ENCODE measurements at places on chromosomes 4 and X.

DNA sequence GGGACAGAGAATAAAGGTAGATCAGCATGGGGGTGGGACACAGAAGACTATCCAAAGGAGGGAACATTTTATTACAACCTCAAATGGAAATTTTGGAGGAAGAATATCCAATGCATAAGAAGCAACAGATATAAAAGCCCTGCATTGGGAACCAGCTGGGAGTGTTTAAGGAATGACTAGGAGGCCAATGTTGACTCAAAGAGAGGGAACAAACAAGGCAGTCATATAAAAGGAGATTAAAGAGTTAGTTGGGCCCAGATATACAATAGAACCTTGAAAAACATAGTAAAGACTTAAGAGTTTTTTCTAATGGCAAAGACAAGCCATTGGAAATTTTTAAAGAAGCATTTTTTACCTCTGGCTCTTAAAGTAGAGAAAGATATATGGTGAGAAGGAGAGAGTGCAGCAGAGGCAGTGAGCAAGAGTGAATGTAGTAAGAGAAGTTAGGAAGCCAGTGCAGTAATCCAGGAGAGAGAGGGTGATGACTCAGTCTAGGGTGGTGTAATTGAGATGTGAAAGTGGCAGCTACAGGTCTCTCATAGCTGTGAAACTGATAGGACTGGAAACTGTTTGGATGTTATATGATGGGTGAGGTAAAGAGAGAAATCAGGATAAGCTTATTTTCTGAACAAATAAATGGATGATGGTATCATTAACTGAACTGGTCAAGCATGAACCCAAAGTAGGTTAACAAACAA lies 182.2 kb upstream of the ATOH1 start:
- DNase-seq = no peak

DNA sequence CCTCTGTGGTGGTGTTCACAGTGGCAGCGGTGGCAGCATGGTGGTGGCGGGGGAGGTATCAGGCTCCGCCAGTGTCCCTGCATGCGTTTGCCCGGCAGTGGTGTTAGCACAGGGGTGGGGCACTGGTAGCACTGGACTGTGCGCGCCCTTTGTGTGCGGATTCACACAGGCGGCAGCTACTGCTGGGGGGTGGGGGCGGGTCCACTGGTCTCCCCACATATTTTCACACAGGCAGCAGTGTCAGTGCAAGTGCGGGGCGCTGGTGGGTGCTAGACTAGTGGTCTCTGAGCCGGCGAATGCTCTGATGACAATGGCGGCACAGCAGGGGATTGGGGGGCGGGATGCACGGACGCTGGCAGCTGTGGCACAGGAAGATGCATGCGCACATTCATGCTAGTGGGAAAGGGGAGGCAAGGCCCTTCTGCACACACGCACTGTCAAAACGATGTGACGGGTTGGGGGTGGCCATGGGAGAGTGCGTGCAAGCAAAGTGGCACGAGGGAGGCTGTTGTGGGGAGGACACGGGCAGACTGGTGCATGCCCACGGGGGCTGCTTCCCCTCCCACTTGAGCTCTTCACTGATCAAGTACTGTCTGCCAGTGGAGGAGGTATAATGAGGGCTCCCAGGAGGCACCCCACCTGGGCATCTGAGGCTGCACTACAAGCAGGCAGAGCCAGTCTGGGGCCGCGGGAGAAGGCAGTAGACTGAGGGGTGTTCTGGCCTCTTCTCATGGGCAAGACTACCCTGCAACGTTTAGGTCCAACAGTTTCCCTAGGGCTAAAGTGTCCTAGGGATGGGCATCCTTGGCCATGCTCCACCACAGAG lies 53.0 kb downstream of the POF1B start:
- peak; percentile 50 for DNase-seq

DNA sequence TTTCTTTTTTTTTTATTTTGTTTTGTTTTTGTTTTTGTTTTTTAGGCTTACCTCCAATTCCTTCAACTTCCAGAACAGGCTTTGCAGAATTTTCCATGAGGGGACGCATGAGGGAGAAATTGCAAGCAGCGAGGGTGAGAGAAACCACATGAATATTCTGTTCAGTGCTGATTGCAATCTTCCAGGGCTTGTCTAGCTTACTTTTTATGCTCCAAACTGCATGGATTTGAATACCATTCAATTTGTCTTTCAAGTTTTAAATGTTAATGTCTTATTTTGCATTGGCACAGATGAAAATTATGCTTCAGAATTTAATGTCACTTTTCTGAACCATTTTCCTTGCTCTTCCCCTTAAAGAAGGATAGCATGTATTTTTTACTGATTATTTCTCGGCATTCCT lies 32.7 kb downstream of the CC2D2A start:
- DNase-seq = no peak

GRCh38 chr4:138200236-138200590 lies 41.9 kb downstream of the SLC7A11 start:
- DNase-seq = no peak

GRCh38 chr4:25113915-25114904 lies 46.0 kb downstream of the SEPSECS start:
- DNase-seq = no peak

- DNase-seq = no peak
Measured at GRCh38 chr4:111108153-111108552, 485.3 kb upstream of the PITX2 start.

GRCh38 chr4:47373174-47373573 lies 90.3 kb downstream of the COMMD8 start:
- no peak for DNase-seq

DNA sequence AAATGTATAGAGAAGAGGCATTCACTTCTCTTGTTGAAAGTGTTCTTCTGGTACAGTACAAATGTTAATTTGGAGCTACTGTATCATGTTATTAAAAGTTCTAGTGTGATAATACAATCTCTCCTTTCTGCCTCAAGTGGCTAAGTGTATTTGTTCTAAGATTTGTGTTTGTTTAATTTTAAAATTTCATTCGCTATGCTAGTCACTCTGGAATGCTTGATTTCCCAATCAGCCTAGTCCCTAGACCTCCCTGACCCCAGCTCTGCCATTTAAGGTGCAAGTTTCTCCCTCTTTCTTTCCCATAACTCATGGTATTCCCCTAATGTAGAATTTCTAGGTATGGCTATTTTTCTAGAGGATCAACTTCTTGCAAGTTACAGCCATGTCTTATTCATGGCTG lies 817.4 kb downstream of the STIM2 start:
- DNase-seq = no peak

GRCh38 chr4:8938623-8939022 lies 67.0 kb upstream of the HMX1 start:
- no peak for DNase-seq

GRCh38 chr4:7202411-7202810 lies 10.1 kb downstream of the SORCS2 start:
- peak; percentile 2 for DNase-seq

GRCh38 chr4:21728304-21728703 lies 220.3 kb downstream of the KCNIP4 start:
- DNase-seq = no peak

GRCh38 chr4:26060286-26060685 lies 146.3 kb downstream of the SMIM20 start:
- no peak for DNase-seq

GRCh38 chr4:138728566-138728965 lies 287.0 kb upstream of the NOCT start:
- DNase-seq = no peak

- DNase-seq = no peak
Measured at GRCh38 chr4:137361756-137362470, 170.4 kb downstream of the PCDH18 start.

DNA sequence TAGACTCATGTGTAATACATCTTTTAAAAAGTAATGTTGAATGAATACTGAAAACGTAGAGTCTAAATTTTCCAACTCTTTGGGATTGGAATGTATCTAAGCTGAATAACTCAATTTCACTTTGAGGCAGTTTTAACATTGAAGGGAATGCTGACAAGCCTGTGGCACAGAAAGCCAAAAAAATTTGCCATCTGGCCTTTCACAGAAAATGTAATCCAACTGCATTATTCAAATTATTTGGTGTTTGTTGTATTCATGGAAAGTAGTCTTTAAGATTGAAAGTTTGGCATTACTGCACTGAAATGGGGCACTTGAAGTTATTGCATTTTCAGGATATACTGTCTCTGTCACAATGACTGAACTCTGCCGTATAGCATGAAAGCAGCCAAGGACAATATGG lies 186.9 kb downstream of the FRMPD4 start:
- DNase-seq = no peak

GRCh38 chr4:17713779-17714178 lies 67.6 kb downstream of the FAM184B start:
- no peak for DNase-seq

DNA sequence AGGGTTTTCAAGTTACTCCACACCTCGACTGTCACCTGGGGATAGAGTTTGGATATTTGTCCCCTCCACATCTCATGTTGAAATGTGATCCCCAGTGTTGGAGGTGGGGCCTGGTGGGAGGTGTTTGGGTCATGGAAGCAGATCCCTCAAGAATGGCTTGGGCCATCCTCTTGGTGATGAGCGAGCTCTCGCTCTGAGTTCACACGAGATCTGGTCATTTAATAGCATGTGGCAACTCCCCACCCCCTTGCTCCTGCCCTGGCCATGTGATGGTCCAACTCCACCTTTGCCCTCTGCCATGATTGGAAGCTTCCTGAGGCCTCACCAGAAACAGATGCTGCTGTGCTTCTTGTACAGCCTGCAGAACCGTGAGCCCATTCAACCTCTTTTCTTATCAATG lies 8.3 kb downstream of the CTAG1A start:
- no peak for DNase-seq

DNA sequence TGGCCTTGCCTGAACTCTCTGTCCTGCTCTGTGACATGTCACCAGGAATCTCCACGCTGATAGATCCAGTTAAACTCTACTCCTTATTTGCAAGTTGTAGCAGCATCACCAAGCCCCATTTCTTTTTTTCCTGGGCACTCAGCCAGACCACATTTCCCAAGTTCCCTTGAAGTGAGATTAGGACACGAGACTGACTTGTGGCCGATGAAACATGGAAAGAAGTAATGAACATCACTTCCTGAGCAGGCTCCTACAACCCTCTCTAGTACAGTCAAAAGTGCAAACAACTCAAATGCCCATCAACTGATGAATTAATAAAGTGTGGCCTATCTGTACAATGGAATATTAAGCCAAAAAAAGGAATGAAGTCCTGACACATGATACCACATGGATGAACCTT lies 74.6 kb downstream of the MAP3K15 start:
- no peak for DNase-seq

DNA sequence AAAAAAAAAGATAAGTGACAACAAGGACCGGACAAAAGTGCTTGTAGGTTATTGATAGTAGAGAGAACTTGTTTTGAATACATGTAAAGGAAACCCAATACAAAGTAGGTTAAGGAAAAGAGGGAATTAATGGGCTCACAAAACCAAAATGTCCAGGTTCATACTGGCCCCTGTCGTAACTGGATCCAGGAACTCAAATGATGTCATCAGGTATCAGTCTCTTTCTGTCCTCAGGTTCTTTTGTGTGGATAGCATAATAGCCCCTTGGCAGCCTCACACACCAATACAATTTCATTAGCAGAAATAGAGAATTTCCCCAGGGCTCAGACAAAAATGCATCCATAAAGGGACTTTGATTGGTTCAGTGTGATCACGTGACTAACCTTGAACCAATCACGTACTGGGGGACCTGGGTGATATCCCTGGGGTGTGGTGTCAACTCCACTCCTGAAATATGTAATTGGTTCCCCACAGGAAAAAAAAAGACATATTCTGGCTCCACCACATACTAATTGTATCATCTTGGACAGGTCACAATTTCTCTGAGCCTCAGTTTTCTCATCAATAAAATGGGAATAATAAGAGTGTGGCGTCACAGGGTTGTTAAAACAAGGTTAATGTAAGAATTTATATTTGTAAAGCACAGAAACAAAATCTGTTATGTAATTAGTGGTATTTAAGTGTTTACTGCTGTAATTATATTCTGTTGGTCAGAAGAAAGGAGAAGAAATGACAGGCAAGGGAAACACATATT lies 174.8 kb downstream of the PDGFRA start:
- DNase-seq = no peak

DNA sequence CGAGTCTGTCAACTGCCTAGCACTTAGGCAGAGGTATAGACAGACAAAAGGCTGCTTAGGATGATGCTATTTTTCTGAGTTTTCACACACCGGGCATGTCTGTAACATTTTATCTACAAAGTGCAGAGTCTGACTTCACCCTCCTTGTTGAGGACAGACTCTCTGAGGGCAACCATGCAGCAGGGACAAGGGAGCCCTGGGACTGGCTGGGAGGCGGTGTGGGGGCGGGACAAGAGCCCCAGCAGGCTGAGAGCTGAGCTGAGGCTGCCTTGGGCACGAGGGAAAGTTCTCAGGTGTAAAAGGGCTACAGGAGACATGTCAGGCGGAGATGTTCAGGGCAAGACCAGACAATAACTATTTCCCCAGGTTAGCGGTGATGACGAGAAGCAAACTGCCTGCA lies 81.6 kb downstream of the GATB start:
- no peak for DNase-seq

GRCh38 chr4:57220172-57220571 lies 110.0 kb upstream of the IGFBP7 start:
- no peak for DNase-seq

GRCh38 chr4:153451911-153452657 lies 14.1 kb upstream of the TMEM131L start:
- DNase-seq = no peak

DNA sequence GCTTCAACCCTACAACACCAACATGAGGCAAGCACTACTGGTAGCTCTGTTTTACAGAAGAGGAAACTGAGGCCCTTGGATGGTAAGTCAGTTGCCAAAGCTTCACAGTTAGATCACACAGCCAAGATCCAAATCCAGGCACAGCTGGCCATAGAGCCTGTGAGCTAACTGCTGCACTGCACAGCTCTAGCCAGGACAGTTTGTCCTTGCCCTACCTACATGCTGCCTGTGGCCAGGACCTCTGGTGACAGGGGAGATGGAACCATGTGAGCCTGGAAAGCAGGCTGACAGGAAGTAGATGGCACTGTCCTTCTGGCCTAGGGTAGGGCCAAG lies 257.8 kb downstream of the FBXW7 start:
- DNase-seq = no peak

GRCh38 chr4:169014586-169014985 lies 4.5 kb upstream of the CBR4 start:
- no peak for DNase-seq

DNA sequence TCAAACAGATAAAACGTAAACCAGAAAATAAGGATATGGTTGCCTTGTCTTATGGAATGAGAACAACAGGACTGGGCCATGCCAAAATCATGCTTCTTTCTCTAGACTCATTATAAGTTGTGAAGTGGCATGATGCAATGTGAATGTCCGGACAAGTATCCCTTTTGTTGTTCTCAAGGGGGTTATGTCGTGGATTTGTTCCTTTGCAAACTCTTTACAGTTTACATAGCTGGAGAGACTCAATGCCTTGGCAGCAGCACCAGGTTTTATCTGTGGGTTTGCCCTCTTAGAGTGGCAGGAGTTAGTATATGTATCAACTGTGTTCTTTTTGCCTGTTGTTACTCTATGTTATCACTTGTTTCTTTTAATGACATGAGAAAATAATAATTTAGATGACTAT lies 41.4 kb downstream of the SPRY1 start:
- no peak for DNase-seq

DNA sequence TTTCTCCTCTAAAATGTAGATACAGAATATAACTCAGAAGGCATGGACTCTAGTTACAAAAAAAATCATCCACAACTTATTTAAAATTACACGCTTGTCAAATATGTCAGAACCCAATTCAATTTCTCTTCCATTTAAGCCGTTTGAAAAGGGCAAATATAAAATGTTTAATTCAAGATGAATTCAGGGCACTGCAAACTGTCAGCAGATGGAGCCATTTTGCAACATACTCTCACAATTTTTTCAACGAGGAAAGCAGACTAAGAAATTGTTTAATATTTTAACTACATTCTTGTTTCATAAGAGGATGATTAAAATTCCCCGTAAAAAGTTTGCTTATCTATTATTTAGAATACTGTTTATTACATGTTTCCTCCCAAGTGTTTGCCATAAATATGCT lies 321.3 kb upstream of the CPXCR1 start:
- no peak for DNase-seq
